Activated T-helper 1 cell treated with anti-CD3 and anti-CD28 coated beads, Interleukin-2, amount 50 U/mL, for 16 hours (primary cell): ENCODE measurements at places on chromosomes 2 and 18.

DNA sequence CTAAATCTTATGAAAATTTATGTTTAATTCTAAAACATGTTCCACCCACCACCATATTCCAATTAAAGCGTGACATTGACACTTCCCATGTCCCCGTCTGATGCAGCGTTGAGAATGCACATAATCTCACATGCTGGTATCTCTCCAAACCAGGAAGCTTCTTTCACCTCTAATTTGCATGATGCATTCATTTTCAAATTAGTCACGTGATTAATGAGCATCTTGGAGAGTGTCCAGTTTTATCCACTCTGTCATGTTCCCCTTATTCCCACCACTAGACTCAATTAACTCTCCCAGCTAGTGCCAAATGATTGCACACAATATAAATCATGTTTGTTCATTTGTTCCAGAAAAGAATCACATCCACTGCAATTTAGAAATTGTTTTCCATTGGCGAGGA is 105.8 kb downstream of the RIT2 start:
- no peak for DNase-seq

DNA sequence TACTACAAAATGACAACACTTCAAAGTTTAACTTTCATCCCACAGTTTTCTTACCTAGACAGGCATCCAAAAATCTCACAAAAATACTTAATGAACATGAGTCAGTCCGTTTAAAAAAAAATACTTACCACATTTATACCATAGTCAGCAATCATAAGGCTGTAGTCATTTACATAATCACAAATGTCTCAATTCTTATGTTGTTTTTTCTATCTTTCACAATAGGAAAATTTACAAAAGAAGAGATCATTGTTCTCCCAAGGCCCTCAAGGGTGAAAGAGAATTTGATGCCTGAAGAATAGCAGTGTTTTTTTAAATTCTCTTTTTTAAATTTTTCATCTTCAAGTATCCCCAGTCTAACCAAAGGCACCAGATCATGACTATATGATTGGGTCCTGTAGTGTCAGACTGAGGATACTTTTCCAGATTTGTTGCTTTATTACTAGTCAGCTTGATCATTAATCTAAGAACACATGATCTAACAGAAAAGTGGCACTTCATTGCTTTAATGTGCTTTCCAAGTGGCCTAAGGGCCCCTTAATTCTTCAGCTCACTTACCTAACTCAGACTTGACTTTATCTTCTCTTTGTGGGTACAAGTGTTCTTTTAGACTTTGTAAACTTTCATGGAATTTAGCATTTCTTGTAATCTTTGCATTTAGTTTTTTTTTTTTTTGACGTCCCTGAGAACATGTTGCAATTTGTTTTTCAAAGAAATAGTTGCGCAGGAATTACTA is 4.7 kb downstream of the SCYGR5 start:
- DNase-seq = no peak

DNA sequence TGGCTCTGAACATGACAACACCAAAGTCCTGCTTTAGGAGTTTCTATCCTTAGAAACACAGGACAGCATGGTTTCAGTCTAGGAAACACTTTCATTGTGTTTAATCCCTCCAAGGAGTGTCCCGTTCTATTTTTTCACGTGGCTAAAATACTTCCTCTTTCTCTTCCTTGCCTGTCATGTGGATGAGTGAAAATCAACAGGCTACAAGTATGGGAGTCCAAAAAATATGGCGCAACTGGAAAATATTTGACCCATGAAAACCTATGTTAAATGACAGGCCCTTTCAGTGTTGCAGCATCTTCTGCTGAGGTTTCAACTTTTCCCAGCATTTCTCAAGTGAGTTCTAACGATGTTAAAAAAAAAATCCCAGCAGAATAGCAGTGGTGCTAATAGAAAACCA is 146.3 kb downstream of the LAMA3 start:
- no peak for DNase-seq

- no peak for DNase-seq
Measured at GRCh38 chr2:217698691-217699090, 304.1 kb downstream of the TNS1 start.

- no peak for DNase-seq
Measured at GRCh38 chr2:195633974-195634373, 23.1 kb upstream of the SLC39A10 start.

DNA sequence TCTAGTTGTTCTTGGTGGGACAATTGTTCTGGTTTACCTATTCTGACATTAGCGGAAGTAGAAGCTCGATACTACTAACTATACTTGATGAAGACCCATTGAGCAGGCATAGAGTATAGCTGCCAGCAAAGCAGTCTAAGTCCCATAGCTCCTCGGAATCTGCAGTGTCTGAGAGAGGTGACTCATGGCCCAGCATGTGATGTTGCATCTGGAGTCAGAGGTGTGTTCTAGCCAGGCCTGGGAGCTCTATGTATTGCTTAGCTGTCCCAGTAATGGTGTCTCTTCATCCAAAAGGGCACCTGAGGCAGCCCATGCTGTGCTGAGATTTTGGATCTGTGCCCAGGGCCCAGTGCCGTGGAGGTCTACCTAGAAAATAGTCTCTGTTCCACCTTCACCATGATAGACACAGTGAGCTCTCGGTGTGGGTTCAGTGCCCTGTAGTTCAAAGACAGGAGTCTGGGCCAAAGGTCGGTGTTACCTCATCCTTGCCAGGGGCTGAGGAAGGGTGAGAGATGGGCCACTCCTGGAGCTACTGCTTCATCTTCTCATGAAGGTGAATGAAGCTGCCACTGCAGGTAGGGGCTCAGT is 47.3 kb downstream of the MEX3C start:
- no peak for DNase-seq

DNA sequence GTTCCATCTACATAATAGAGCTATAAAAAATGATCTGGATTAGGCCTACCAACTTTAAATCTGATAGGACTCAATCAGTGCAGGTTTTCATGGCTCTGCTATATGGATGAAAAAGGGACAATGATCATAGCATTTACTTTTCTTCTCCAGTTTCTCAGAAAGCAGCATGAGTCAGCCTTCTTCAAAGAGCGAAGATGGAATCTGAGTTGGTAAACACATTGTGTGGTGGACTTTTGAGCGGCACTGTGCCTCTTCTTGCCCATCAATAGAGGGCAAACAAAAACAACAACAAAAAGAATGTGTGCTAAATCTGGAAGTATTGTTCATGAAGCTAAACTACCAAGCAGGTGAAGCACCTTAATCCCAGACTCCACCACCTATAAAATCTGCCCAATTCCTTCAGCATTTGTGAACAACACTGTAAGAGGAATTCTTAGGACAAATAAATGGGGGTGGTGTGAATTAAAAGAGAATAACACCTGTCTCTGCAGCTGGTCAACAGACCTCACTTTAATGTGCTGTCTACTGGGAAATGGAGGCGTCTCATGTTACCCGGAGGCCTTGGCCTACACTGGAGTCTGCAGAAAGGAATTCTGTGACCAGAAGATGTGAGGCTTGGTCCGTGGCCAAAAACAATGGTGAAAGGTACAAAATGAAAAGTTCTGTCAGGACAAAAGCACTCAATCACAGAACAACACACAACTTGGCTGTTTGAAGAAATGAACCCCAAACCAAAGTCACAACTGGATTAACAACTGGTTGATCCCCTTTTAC is 609.0 kb downstream of the IRS1 start:
- DNase-seq = no peak

- DNase-seq = no peak
Measured at GRCh38 chr18:9069601-9070000, 32.9 kb upstream of the NDUFV2 start.

GRCh38 chr2:229409751-229410181 is 138.7 kb upstream of the PID1 start:
- no peak for DNase-seq

DNA sequence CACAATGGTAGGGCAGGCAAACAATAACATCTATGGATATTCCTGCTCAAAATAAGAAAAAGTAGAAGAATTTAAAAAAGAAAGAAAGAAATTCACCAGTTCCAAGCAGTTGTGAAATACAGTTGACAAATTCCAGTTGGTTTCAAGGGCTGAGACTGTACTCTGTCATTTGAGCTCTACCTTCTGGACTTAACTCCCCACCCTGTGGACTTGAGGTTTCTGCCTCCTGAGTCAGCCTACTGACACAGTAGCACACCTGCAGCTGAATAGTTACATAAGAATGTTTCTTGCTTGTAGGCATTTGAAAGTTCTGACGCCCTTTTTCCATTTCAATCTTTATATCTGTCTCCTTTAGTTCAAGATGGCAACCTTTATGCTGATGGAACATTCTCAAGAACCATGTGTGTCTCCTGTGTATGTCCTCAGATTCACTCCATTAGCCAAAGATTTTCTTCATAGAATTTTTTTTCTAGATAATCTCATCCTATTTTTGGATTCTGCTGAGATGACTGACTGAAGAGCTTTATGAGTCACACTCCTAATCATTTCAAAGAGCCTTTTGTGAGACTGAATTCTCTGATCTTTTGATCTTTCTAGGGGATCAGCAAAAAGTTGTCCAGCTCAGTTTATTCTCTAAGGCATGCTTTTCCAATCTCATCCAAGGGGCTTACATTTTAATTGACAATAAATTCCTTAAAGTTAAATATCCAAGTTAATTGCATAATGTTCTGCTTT is 19.1 kb downstream of the NETO1 start:
- no peak for DNase-seq

DNA sequence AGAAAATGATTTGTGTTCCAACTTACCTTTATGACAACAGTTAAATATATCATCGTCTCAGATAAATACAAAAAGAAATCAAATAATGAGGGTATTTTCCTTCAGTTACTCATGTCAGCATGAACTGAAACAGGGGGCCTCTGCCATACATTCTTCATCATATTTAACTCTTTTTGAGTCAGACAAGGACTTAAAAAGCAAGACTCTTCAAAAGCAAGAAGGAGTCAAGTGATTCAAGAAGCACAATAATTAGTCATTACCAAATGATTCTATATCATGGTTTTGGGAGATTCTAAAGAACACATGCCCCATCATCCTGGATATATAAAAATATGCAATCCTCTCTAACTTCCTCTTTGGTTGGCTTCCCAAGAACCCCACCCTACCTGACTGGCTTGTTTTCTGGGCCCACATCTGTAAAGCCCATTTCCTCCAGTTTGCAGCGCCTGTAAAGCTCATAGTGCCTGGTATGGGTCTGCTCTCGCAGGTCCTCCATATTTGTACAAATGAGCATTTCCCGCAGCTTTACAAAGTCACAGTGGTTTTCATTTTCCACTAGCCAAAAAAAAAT is 49.7 kb downstream of the SEPTIN10 start:
- DNase-seq = no peak

DNA sequence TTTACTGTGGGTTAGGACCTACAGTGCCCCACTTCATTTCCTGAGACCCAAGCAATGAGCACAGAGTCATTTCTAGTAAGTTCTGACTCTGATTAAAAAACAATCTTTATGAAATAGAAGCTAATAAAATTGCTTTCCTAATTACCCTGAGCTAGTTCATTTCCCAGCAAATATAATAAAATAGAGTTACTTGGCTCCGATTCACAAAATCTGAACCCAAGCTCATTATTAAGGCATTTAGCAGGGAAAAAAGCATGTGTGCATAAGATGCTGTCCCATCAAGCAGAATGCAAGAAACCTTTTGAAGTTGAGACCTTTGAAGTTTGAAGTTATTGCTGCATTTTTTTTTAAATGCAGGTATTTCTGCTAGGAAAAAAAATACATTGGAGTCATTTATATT is 629.1 kb downstream of the BCL11A start:
- DNase-seq = no peak

GRCh38 chr2:106339132-106339531 is 129.1 kb downstream of the RGPD3 start:
- no peak for DNase-seq

DNA sequence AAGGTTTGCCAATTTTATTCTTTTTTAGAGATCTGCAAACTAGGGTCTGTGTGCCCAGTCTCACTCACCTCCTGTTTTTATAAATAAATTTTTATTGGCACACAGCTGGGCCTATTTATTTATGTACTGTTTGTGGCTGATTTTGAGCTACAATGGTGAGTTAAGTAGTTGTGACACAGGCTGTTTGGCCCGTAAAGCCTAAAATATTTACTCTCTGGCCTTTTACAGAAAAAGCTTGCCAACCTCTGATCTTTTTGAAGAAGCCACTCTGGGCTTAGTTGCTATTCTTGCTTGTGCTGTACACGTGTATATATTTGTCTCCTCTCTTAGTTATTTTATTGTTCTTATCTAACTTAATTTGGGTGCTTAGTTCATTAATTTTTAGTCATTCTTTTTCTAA is 14.5 kb downstream of the NAB1 start:
- no peak for DNase-seq

- no peak for DNase-seq
Measured at GRCh38 chr2:86062043-86062442, 43.6 kb downstream of the POLR1A start.

DNA sequence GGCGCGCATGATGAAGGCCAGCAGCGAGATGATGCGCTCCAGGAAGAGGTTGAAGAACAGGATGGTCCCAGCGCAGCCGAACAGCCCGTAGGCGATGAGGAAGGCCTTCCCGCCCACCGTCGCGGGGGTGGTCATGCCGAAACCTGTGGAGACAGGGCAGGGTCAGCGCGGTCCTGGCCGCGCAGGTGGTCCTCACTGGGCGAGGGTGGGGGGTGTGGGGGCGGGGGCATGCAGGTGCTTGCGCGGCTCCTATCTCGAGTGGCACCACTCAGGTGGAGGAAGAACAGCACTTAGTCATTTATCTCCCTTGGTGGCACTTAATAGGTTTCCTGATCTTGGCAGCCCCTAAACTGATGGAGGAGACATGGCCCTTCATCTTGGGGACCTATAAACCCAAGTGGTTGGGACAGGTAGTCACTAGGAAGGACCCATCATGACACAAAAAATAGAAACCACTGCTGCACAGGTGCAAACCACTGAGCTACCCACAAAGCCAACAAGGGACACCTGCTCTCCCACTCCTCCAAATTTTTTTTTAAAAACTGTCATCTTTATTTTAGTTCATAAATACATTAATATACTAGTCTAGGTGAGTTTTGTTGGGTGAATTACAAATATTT is 118.8 kb downstream of the MSH2 start:
- no peak for DNase-seq

DNA sequence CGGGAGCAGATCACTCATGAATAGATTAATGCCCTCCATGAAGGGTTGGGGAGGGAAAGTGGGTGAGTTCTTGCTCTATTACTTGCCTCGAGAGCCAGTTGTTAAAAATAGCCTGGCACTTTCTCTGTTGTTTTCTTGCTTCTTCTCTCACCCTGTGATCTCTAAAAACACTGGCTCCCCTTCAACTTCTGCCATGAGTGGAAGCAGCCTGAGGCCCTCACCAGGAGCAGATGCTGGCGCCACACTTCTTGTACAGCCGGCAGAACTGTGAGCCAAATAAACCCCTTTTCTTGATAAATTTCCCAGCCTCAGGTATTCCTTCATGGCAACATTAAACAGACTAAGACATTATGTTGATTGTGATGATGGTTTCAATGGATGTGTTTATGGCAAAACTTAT is 307.0 kb downstream of the PIEZO2 start:
- DNase-seq = no peak

GRCh38 chr18:42011053-42011452 is 56.0 kb downstream of the PIK3C3 start:
- DNase-seq = no peak
